ENCODE measurements at places on chromosomes 6 and 20.
A peak's percentile ranks its signal among the peaks of the same experiment; 100 is the strongest.

DNA sequence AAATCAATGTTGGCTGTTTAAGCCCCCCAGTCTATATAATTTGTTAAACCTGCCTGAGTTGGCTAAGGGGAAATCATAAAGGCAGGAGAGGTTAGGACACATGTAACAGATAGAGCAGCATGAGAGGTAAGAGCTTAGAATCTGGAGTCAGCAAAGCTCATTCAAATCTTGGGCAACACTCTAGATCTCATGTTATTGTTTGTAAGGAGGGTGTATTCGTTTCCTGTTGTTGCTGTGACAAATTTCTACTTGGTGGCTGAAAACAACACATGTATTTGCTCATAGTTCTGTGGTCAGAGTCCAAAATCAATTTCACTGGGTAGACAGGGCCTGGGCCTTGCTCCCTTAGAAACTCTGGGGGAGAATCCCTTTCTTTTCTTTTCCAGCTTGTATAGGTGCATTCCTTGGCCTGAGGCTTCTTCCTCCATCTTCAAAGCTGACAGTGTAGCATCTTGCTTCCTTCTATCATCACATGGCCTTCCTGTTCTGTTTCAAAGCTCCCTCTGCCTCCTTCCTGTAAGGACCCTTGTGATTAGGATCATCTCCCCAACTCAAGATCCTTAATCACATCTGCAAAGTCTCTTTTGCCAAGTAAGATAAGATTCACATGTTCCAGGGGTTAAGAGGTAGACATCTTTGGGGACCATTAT, 4.4 kb downstream of the LY86 start:
- DNase-seq = no peak

- no peak for DNase-seq
Observed at GRCh38 chr6:111609827-111610526, 4.3 kb upstream of the TRAF3IP2 start.

- DNase-seq = no peak
Observed at GRCh38 chr6:143408787-143409162, 41.7 kb downstream of the ADAT2 start.

GRCh38 chr6:106785298-106785697, 155.9 kb downstream of the QRSL1 start:
- no peak for DNase-seq

DNA sequence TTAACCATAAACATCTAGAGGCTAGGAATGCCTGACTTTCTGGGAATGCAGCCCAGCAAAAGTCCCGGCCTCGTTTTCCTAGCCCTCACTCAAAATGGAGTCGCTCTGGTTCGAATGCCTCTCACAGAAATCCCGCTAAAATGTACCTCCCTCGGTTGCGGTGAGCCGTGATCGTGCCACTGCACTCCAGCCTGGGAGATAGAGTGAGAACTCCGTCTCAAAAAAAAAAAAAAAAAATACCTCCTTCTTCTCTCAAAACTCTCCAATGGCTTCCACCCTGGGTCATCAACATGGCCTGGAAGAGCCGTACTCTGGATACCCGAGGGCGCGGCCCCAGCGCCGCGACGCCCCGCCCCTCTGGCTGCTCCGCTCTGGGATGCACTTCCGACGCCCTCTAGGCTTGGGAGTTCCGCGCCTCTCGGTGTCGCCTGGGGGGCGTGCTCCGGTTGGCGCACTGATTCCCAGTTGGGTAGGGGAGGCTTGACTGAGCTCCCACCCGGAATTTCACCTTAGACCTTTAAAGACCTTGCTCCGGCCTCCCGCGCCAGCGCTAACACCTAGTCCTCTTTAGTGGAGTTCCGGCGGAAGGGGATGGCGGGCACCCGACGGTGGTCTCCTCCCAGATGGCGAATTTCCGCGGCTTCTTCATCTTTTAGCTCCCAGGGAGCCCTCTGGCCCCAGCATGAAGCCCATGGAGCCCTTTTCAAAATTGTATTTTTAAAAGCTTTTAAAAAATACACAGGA, 12.3 kb downstream of the HMGN4 start:
- DNase-seq = peak; percentile 84

GRCh38 chr20:59776059-59776603, 157.3 kb downstream of the SYCP2 start:
- no peak for DNase-seq

All from BE2C (cell line).